ENCODE measurements at places on chromosomes 11 and 22.

DNA sequence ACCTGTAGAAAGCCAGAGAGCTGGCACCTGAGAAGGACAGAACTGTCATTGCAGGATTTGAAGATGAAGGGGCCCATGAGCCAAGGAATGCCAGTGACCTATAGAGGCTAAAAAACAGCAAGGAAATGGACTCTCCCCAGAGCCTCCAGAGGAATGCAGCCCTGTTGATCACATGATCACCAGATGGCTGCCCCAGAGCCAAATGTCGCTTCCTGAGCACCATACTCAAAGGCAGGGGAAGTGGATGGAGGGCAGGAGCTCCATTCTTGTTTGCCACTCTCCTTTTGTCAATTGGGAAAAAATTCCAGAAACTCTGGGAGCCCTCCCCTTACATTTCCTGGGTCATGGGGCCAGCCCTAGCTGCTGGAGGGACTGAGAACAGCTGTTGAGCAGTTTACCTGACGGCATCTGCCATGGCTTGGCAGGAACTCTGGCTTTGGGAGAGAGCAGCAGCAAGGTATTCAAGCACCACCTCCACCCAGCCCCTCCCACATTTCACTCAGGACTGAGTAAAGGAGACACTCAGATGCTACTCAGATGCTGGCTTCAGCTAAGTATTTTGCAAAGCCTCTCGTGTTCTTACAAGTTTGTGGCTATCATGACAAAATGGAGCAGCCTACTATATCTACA lies 46.9 kb downstream of the DKK3 start:
- DNase-seq = no peak

GRCh38 chr11:57476757-57477506 lies 16.6 kb downstream of the RTN4RL2 start:
- peak; percentile 53 for DNase-seq

DNA sequence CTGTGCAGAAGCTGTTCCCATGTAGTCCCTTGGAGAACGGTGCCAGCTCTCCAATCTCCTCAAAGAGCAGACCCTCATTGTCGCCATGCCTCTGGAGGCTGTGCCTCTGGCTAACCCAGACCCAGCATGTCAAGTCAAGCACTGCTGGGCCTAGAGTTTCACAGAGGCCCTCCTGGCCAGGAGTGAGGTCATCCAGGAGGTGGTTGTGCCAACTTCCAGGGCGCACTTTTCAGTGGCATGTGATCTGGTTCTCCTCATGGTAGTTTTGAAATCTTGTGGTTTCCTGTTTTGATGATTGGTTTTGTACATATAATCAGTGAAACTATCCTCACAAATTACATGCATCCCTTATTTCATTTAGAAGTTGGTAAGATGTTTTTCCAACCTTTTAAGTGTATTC lies 78.9 kb downstream of the PPFIBP2 start:
- DNase-seq = no peak

DNA sequence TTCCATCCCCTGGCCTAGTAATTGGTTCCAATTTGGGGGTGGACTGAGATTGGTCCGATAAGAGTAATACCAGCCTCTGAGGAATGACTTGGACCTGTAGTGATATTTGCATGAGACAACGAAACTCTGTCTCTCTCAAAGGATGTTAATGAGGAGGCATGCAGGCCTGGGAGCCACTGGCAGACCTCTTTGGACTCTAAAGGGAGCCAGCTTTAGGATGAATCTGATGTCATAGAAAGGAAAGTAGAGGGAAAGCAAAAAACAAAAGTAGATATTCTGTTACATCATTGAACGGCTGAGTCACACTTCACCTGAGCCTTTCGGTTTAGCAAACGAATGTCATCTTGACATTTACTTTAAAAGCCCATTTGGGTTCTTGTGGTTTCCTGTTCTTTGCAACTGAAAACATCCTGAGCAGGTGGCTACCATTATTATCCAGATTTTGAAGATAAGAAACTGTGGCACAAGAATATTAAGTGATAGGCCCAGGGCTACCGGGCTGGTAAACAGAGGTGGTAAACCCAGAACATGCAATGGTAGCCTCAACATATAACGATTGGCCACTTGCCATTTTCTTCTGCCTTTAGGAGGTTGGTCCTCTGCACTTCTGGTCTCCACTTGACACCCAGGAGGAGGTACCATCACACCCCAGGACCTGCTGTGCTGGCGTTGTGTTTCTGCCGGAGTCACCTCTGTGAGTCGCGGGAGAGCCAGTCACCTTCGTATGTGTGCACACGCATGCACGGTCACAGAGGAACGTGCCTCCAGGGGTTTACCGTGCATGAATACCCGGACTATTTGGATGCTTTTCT lies 42.7 kb downstream of the RTL6 start:
- peak; percentile 46 for DNase-seq

GRCh38 chr11:72970557-72971118 lies 156.4 kb downstream of the ATG16L2 start:
- peak; percentile 27 for DNase-seq
